ENCODE measurements at places on chromosomes 3 and 15. TPM values are rescaled to one million over a fixed set of nuclear protein-coding genes. Genes with fewer than 3 reads are reported as not detected.

The DHX36 gene
- 105 TPM for total RNA-seq

The SLC12A1 gene
- total RNA-seq = not detected

The TNIK gene
- total RNA-seq = 5.7 TPM

The GPD1L gene
- 25.4 TPM for total RNA-seq

The SCAMP5 gene
- 3.2 TPM for total RNA-seq

The HTD2 gene
- total RNA-seq = 10.6 TPM

The HESX1 gene
- 0.89 TPM for total RNA-seq

The PTH1R gene
- total RNA-seq = 18.9 TPM

The TP53BP1 gene
- total RNA-seq = 62.9 TPM

The SORD gene
- total RNA-seq = 9.0 TPM

The LSMEM2 gene
- total RNA-seq = 2.7 TPM

The MYO5C gene
- total RNA-seq = 8.0 TPM

Measured in skin of body (tissue), 3 donors.